ENCODE measurements at places on chromosomes 1 and 21.

DNA sequence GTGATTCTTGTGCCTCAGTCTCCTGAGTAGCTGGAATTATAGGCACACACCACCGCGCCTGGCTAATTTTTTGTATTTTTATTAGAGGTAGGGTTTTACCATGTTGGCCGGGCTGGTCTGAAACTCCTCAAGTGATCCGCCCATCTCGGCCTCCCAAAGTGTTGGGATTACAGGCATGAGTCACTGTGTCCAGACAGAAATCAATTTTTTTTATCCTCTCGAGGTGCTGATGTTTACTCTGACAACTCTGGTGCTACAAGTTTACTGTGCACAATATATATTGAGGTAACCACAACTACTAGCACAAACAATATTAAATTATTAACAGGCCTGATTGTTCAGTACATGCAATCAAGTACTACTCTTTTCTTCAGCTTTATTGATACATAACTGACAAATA is 39.7 kb downstream of the F13B start:
- no peak for DNase-seq

DNA sequence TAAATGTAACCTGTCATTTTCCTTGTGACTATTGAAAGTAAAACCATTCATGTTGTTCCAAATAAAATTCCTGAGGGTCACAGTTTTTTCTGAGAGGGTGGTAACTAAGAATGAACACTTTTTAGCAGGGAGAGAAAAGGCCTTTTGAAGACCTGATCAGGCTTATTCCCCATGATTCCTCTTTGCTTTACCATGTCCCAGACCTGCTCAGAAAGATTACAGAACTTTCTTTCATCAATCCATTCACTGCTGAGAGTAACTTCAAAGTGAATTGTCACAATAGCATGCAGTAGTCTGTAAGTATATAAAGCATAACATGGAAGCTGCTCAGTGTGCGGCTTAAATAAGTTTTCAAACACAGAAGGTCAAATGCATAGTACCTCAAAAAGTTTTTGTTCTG is 201.5 kb upstream of the COL11A1 start:
- DNase-seq: no peak

- DNase-seq: no peak
Observed at GRCh38 chr1:44547361-44547760, 126.9 kb downstream of the TMEM53 start.

DNA sequence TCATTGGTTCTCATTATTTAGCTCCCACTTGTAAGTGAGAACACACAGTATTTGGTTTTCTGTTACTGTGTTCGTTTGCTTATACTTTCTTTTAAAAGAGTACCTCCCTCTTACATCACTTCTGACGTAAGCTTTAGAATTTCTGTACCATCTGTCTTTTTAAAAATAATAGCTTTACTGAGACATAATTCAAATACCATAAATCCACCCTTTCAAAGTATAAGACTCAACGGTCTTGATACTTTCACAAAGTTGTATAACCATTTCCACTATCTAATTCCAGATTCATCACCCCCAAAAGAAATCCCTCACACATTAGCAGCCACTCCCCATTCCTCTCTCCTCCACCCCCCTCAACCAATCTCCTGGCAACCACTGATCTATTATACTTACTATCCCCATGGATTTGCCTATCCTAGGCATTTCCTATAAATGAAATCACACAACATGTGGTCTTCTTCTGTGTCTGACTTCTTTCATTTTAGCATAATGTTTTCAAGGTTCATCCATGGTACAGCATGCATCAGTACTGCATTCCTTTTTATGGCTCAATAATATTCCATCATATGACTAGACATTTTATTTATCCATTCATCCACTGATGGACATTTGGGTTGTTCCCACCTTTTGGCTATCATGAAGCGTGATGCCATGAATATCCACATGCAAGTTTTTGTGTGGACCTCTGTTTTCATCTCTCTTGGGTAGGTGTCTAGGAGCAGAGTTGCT is 104.7 kb downstream of the HLCS start:
- DNase-seq: no peak

GRCh38 chr1:110233861-110234260 is 23.7 kb downstream of the KCNC4 start:
- no peak for DNase-seq

DNA sequence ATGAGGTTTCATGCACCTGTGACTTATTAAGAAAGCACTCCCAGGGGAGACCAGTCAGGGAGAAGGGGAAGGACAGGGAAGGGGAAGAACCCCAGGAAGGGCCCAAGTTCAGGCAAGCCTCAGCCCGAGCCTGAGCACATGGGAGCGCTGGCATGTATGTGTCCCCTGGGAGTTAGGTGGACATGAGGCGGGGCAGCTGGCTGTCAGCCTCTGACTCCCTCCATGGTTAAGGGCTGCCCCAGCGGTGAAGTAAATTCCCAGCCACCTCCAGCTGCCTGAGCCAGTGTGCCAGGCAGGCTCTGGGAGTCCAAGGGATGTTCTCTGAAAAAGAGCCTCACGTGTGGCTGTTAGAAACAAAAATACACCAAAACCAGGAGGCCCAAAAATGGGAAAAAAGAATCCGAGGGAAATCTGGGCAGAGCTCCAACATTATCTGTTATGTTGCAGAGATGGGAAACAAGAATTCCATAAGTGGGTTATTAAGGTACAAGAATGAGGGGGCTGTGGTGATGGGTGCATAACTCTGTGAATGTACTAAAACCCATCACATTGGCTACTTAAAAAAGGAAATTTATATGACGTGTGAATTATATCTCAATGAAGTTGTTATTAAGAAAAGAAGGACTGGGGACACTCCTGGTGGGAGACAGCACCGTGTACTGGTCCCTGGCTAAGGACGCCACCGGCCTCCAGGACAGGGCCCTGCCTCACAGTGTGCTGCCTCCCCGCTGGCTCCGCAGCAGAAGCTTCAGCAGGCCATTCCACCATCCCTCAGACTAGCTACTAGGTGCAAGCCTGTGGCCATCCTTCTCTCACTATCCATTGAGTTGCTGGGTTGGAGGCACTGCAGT is 18.7 kb downstream of the DMRTB1 start:
- no peak for DNase-seq

GRCh38 chr1:24384251-24385090 is 29.1 kb downstream of the STPG1 start:
- DNase-seq: peak; percentile 53

DNA sequence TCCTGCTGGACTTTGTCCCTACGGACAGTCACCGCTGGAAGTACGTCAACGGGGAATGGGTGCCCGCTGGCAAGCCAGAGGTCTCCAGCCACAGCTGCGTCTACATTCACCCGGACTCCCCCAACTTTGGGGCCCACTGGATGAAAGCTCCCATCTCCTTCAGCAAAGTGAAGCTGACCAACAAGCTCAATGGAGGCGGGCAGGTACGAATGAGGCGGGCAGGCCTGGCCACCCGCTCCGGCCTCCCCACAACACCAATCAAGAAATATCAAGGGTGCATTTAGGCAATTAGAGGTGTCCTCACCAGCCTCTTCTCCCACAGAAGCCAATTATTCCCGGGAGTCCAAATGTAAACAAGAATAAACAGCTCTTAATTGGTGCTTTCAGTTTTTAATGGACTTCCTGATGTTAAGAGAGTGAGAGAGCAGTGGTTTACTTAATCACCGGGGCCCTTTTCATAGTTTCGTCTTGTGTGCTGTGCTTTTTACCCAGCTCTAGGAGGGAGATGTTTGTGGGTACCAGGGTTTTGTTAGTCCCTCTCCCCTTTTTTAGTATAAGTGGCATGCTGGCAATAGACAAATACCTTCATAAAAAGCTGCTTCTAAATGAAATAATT is 10.7 kb downstream of the TBX19 start:
- no peak for DNase-seq

GRCh38 chr21:36171336-36171735 is 14.7 kb downstream of the DOP1B start:
- DNase-seq: no peak

DNA sequence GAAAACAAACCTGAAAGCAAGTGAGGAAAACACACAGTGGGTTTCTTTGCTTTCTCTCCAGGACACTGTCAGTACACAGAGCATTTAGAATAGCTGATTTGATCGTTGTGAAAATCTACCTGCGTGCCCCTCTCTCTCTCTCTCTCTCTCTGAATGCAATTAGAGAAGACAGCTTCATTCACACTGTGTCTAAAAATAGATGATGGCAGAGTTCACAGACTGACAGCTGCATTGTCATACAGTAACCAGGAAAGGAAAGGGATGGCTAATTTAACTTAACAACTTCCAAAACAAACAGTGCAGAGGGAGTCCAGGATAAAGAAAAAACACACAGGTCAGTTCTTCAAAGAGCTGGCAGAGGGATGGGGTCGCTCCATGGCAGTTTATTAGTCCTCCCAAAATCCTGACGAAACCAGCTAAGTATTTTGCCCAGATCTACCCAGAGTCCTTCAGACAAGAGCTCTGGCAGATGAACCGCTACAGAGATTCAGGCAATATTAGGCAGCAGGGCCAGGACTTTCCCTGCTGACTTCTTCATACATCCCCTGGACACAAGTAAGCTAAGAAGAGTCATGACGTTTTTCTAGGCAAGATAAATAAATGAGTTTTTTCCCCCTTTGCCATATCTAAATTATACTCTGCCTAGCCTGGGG is 58.9 kb downstream of the WLS start:
- no peak for DNase-seq

DNA sequence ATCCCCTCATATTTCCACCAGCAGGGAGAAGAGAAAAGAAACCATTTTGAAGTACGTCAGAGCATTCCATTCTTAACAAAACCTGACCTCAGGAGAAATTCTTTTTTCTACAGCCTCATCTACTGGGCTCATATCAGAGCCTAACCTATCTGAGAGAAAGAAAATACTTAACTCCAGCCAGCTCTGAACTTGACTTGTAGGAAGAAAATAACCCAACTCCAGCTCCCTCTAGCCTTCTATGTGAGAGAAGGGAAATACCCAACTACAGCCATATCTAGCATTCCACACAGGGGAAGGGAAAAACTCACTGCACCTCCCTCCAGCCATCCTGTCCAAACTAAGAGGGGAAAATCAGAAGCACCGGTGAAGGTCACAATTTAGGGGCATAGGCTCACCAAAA is 57.7 kb downstream of the SPATA6 start:
- peak; percentile 18 for DNase-seq

GRCh38 chr21:38297194-38297631 is 40.4 kb downstream of the KCNJ15 start:
- DNase-seq: no peak

All from mesendoderm (in vitro differentiated cells).